ENCODE measurements at places on chromosomes 13 and 19. TPM values are rescaled to one million over a fixed set of nuclear protein-coding genes. Genes with fewer than 3 reads are reported as not detected.

Gene KANK3
- total RNA-seq: 0.40 TPM

Gene FCAR
- total RNA-seq: not detected

Gene CBY2
- total RNA-seq: not detected

Gene SAFB2
- total RNA-seq: 91.5 TPM

Gene SHANK1
- total RNA-seq: 1.8 TPM

Gene KIR2DL3
- not detected for total RNA-seq

Gene CYP4F11
- not detected for total RNA-seq

Gene POSTN
- 0.13 TPM for total RNA-seq

Gene WDR83
- 17.7 TPM for total RNA-seq

Gene CDADC1
- total RNA-seq: 8.0 TPM

Gene MAN2B1
- 33.8 TPM for total RNA-seq

Gene NDUFA11
- total RNA-seq: 335 TPM

Gene ZNF763
- total RNA-seq: 0.22 TPM

Gene SGCG
- 0.35 TPM for total RNA-seq
